ENCODE measurements at places on chromosomes 3 and 15.

DNA sequence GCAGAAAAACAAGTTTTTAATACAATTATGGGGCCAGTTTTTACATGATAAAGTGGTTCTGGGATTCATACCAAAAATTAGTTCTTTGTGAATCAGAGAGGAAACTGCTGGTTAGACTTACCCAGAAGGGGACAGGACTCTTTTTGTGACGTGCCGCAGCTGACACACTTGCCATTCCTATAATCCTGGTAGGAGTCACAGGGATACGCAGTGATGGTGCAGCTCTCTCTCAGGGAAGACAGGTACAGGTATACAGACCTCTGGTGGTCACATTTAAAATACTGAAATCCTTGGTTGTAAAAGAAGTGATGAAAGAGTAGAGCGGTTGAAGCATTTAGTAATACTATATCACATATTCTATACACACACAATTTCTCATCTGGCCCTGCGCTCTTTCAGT is 20.2 kb upstream of the TMEM41A start:
- no peak for DNase-seq
- H3K27ac ChIP-seq: no peak overlapping the region
- no peaks in the 10 kb centered on the region for H3K36me3 ChIP-seq
- H3K27me3 ChIP-seq: no peaks in the 10 kb centered on the region
- H3K4me1 ChIP-seq: no peaks in the 10 kb centered on the region

GRCh38 chr3:126501054-126501453 is 16.5 kb downstream of the UROC1 start:
- no peak overlapping the region for H3K27ac ChIP-seq
- H3K4me1 ChIP-seq: no peaks in the 10 kb centered on the region
- peaks cover 14% of the 10 kb centered on the region for H3K27me3 ChIP-seq

DNA sequence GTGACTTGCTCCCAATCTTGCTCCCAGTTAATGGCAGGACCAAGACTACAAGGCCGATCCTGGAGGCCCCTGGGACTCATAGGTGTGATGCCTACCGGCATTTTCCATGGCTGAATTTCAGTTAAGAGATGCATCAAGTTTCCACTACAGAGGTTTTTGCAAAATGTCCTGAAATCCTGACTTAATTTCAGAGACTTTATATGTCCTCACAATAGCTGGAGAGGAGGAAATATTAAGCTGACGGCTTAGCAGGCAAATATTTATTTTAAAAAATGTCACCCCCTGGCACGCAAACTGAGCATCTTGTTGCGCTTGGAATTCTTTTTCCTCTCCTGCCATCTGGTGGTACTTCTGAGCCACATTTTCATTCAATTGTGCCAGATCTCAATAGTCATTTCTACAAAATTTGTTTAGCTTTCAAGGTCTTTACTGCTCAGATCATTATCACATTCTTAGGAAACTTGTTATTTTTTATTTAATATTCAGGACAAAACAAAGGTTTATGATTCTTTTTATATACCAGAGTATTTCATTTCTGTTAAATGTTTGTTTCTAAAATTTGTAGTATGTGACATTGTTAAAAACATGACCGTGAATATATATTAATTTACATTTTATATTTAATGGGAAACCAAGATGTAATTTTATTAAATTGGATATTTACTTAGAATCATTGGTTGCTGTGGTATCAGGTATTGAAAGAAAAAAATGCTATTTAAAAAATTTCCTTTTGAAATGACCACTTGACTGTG is 189.2 kb upstream of the THRB start:
- H3K4me1 ChIP-seq: no peaks in the 10 kb centered on the region
- no peaks in the 10 kb centered on the region for H3K36me3 ChIP-seq
- no peak overlapping the region for H3K4me3 ChIP-seq
- H3K27ac ChIP-seq: no peak overlapping the region
- H3K27me3 ChIP-seq: no peaks in the 10 kb centered on the region

GRCh38 chr3:170741756-170742529 is 128.1 kb downstream of the RPL22L1 start:
- no peak overlapping the region for H3K4me3 ChIP-seq
- DNase-seq: no peak
- H3K27ac ChIP-seq: peak overlapping the region; percentile 66
- H3K36me3 ChIP-seq: no peaks in the 10 kb centered on the region
- no peaks in the 10 kb centered on the region for H3K27me3 ChIP-seq

GRCh38 chr15:96959501-96959900 is 629.0 kb downstream of the NR2F2 start:
- H3K4me3 ChIP-seq: no peak overlapping the region
- no peak for DNase-seq
- H3K4me1 ChIP-seq: no peaks in the 10 kb centered on the region

DNA sequence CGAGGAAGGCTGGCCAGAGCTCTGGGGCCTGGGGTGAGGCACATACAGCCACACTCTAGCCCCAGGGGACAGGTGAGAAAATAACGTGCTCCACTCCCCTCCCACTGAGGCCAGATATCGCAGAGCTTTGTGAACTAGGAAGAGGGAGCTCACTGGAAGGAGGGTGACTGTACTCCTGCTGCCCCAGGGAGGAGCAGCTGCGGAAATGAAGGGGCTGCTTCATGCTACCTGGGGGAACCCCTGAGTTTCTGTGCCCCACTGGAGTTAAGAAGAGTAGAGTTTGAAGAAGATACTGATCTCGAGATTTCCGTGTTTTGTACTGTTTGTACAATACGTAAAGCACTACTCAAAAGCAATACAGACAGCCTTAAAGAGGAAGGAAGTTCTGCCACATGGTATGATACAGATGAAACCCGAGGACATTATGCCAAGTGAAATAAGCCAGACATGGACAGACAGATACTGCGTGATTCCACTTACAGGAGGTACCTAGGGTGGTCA is 44.6 kb downstream of the CMTM6 start:
- H3K27me3 ChIP-seq: no peaks in the 10 kb centered on the region
- no peak for DNase-seq
- no peak overlapping the region for H3K4me3 ChIP-seq
- peaks cover 4% of the 10 kb centered on the region for H3K36me3 ChIP-seq
- H3K27ac ChIP-seq: peak overlapping the region; percentile 32

GRCh38 chr3:188153437-188154013 is 432 bp upstream of the LPP start:
- H3K27me3 ChIP-seq: no peaks in the 10 kb centered on the region
- DNase-seq: peak; percentile 90
- H3K27ac ChIP-seq: peak overlapping the region; percentile 95
- H3K4me1 ChIP-seq: peaks cover 54% of the 10 kb centered on the region
- peak overlapping the region; percentile 79 for H3K4me3 ChIP-seq

- peak overlapping the region; percentile 84 for H3K27ac ChIP-seq
- H3K27me3 ChIP-seq: no peaks in the 10 kb centered on the region
- H3K4me1 ChIP-seq: peaks cover 40% of the 10 kb centered on the region
- DNase-seq: no peak
These were observed 1.1 kb downstream of the EAF1 start for GRCh38 chr3:15428539-15428938.

DNA sequence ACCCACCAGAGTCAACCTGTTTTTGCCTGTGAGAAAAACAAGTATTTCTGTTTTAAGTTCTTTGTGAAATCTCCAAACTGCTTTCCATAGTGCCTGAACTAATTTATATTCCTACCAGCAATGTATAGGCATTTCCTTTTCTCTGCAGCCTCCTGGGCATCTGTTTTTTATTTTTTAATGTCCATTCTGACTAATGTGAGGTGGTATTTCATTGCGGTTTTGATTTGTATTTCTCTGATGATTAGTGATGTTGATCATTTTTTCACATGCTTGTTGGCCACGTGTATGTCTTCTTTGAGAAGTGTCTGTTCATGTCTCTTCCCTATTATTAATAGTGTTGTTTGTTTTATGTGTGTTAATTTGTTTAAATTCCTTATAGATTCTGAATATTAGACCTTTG is 820.5 kb downstream of the MCTP2 start:
- DNase-seq: no peak
- no peaks in the 10 kb centered on the region for H3K27me3 ChIP-seq
- H3K4me3 ChIP-seq: no peak overlapping the region
- no peak overlapping the region for H3K27ac ChIP-seq

GRCh38 chr15:59438625-59439290 is 772 bp downstream of the FAM81A start:
- H3K36me3 ChIP-seq: no peaks in the 10 kb centered on the region
- peak overlapping the region; percentile 56 for H3K4me3 ChIP-seq
- H3K27ac ChIP-seq: no peak overlapping the region
- H3K27me3 ChIP-seq: peaks cover 8% of the 10 kb centered on the region

DNA sequence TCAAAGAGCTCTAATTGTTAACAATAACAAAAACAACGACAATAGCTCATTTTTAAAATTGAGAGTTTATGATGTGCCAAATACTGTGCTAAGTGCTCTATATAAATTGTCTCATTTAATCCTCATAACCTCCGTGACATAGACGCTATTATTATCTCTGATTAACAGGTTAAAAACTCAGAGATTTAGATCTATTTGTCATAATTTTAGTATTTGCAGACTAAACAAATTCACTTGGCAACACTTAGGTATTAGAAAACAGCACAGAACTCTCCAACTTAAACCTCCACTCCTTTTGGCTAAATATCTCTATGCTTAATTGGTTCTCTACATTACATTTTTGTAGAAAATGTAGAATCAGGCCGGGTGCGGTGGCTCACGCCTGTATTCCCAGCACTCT is 136.4 kb downstream of the SPATA16 start:
- no peak overlapping the region for H3K4me3 ChIP-seq
- H3K4me1 ChIP-seq: no peaks in the 10 kb centered on the region
- no peaks in the 10 kb centered on the region for H3K27me3 ChIP-seq
- H3K27ac ChIP-seq: no peak overlapping the region

- DNase-seq: no peak
- H3K4me1 ChIP-seq: no peaks in the 10 kb centered on the region
- peaks cover 61% of the 10 kb centered on the region for H3K36me3 ChIP-seq
- no peak overlapping the region for H3K27ac ChIP-seq
These were observed 71.8 kb downstream of the PHC3 start for GRCh38 chr3:170109579-170110293.

DNA sequence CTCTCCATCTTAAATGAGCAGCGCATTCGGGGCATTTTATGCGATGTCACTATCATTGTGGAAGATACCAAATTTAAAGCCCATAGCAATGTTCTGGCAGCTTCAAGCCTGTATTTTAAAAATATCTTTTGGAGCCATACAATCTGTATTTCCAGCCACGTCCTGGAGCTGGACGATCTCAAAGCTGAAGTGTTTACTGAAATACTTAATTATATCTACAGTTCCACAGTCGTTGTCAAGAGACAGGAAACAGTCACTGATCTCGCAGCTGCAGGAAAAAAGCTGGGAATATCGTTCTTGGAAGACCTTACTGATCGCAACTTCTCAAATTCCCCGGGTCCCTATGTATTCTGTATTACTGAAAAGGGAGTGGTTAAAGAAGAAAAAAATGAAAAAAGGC is 44.4 kb upstream of the RASA2 start:
- no peaks in the 10 kb centered on the region for H3K27me3 ChIP-seq
- no peak overlapping the region for H3K4me3 ChIP-seq
- H3K4me1 ChIP-seq: peaks cover 13% of the 10 kb centered on the region
- DNase-seq: no peak
- peaks cover 56% of the 10 kb centered on the region for H3K36me3 ChIP-seq

GRCh38 chr15:39426552-39427532 is 154.0 kb upstream of the THBS1 start:
- no peaks in the 10 kb centered on the region for H3K36me3 ChIP-seq
- peak; percentile 73 for DNase-seq
- no peak overlapping the region for H3K4me3 ChIP-seq

- no peaks in the 10 kb centered on the region for H3K36me3 ChIP-seq
- no peak for DNase-seq
- no peak overlapping the region for H3K27ac ChIP-seq
- peaks cover 3% of the 10 kb centered on the region for H3K4me1 ChIP-seq
- no peaks in the 10 kb centered on the region for H3K27me3 ChIP-seq
- H3K4me3 ChIP-seq: no peak overlapping the region
These were observed 312.3 kb upstream of the STT3B start for GRCh38 chr3:31220431-31220830.

DNA sequence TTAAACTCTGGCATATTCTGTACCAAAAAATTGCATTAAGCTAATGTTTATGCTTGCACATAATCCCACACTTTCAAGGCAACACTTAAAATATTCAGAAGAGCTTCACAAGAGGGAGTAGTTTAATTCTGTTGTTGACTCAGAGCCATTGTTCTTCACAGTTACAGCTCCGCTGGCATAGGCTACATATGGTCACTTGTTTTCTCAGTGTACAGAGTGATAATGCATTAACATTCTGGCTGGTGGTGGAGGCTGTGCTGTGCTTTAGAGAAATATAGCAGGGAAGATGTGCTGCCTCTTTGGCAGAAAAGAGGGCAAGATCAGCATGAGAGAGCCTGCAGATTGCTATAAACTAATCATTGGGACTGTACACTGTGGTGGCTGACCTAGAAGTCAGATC is 13.3 kb downstream of the NLGN1 start:
- DNase-seq: no peak
- H3K36me3 ChIP-seq: no peaks in the 10 kb centered on the region
- no peak overlapping the region for H3K4me3 ChIP-seq

DNA sequence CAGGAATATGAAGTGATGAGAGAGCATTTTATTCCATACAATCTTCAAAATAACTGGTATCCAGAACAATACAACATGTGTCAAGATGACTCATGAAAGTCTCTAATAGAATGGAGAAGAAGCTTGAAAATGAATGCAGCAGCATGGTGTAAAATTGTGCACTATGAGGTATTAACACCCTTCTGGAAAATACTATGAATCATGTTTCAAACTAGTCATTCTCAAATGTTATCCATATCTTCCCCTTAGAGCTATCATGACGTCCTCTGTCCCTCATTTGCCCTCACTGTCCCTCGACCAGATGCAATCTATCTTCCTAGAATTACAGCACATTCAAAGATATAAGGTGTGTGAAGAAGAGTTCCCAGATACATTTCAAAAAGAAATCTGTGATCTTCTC is 198.2 kb downstream of the NECTIN3 start:
- no peaks in the 10 kb centered on the region for H3K4me1 ChIP-seq
- no peak overlapping the region for H3K27ac ChIP-seq
- H3K36me3 ChIP-seq: no peaks in the 10 kb centered on the region
- DNase-seq: no peak
- no peak overlapping the region for H3K4me3 ChIP-seq
- H3K27me3 ChIP-seq: no peaks in the 10 kb centered on the region

GRCh38 chr3:153973722-153974265 is 147.4 kb upstream of the ARHGEF26 start:
- peaks cover 10% of the 10 kb centered on the region for H3K4me1 ChIP-seq
- no peak for DNase-seq
- H3K36me3 ChIP-seq: no peaks in the 10 kb centered on the region
- H3K4me3 ChIP-seq: no peak overlapping the region
- no peaks in the 10 kb centered on the region for H3K27me3 ChIP-seq

- H3K27ac ChIP-seq: no peak overlapping the region
- no peak overlapping the region for H3K4me3 ChIP-seq
- no peaks in the 10 kb centered on the region for H3K27me3 ChIP-seq
- H3K4me1 ChIP-seq: peaks cover 26% of the 10 kb centered on the region
- DNase-seq: no peak
These were observed 22.7 kb downstream of the ST6GAL1 start for GRCh38 chr3:186953011-186953487.

GRCh38 chr3:190059242-190059590 is 61.5 kb downstream of the P3H2 start:
- H3K4me3 ChIP-seq: no peak overlapping the region
- no peak overlapping the region for H3K27ac ChIP-seq
- no peaks in the 10 kb centered on the region for H3K36me3 ChIP-seq
- peaks cover 7% of the 10 kb centered on the region for H3K4me1 ChIP-seq

GRCh38 chr15:38626443-38627050 is 61.9 kb upstream of the RASGRP1 start:
- no peaks in the 10 kb centered on the region for H3K27me3 ChIP-seq
- no peak overlapping the region for H3K27ac ChIP-seq
- H3K4me1 ChIP-seq: peaks cover 10% of the 10 kb centered on the region

Data from suprapubic skin (tissue), 4 donors.